ENCODE measurements at places on chromosomes 7 and 10.

- no peak for DNase-seq
These were observed 71.2 kb downstream of the ADCY1 start for GRCh38 chr7:45645141-45645969.

GRCh38 chr7:101950450-101951119 is 133.2 kb downstream of the CUX1 start:
- no peak for DNase-seq

GRCh38 chr10:74967911-74968666 is 141.7 kb downstream of the KAT6B start:
- no peak for DNase-seq

DNA sequence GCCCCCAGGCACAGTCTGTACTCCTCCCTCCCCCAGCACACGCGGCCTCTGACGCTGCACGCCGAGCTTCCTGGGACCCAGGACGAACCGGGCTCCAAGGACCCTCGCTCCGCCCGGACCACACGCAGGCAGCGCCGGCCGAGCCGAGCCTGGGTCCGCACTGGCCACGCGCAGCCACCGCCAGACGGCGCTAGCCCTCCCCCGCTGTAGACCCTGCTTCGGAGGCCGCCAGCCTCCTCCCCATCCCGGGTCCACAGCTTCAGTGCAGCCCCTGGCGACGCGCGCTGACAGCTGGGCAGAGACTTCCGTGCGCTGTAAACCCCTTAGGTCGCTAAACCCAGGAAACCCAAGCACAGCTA is 936 bp upstream of the TCERG1L start:
- peak; percentile 35 for DNase-seq

GRCh38 chr7:95304990-95305389 is 19.3 kb downstream of the PON1 start:
- no peak for DNase-seq

DNA sequence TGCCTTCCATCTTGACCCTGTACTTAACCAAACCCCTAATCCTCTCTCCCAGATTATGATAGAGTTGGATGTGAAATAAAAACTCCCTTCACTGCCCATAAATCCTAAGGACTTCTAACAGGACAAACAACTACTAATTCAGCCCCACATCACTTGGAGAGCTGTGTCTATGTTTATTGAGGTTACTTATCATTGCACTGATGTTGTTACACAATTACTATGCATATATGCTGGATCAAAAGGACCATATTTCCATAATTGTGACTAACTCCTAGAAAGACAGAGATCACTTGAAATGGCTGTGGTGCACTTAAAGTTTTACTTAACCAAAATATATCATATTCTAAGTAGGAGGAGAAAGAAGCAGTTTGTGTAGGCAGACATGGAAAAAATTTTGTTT is 144.9 kb upstream of the AGK start:
- no peak for DNase-seq

Data from hindlimb muscle (tissue), 1 donor.